GDM1 (cell line): ENCODE measurements at places on chromosomes 6 and 20.

GRCh38 chr6:128238225-128238624 lies 282.2 kb downstream of the PTPRK start:
- DNase-seq, result no peak

GRCh38 chr20:52422574-52423336 lies 231.2 kb upstream of the ZFP64 start:
- no peak for DNase-seq

DNA sequence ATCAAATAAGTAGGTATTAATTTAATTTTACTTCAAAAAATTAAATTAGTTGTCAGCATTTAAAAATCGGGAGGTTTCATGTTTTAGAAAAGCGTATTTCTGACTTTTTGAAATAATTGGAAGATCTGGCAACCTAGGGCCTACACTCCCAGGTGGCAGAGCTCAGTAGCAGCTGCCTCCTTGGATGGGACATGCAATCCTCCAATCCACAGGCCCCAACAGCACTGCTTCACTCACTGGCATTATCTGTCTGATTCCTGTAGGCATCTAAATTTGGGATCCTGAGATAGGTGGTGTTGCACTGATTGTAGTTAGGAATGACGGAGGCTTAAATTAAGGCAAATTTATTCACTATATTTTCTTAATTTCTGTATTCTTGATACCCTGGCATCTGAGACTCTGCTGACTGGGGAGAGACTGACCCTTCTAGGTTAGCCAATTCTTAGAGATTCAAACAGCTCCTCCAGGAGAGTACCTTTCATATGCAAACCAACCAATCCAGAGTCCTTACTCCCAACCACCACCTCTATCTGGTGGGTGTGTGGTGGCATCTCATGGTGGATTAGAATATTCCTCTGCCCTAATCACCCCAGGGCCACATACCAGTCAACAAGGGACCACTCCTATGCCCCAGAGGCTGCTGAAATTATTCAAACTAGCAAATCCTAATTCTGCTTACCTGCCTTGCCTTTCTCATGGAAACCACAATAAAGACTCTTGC lies 146.6 kb upstream of the GLP1R start:
- no peak for DNase-seq

- DNase-seq, result no peak
Observed at GRCh38 chr20:2179233-2179580, 77.6 kb downstream of the STK35 start.

GRCh38 chr6:84273048-84273809 lies 45.8 kb upstream of the CEP162 start:
- DNase-seq, result no peak

DNA sequence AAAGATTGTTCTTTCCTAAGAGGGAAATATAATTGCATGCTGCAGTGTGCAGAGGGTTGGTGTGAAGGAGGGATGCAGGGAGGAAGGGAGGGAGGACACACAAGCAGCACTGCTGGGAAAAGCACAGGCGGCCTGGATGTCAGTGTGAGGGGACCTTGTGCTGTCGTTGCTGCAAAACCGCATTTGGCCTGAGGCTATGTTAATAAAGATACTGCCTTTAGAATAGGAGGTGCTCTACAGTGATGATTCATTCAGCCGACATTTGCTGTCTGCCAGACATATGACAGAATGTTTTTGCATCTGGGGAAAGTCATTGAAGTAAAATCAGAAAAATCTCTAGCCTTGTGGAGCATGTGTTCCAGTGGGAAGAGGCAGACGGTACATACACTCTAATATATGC lies 50.5 kb upstream of the TRIM26 start:
- no peak for DNase-seq

DNA sequence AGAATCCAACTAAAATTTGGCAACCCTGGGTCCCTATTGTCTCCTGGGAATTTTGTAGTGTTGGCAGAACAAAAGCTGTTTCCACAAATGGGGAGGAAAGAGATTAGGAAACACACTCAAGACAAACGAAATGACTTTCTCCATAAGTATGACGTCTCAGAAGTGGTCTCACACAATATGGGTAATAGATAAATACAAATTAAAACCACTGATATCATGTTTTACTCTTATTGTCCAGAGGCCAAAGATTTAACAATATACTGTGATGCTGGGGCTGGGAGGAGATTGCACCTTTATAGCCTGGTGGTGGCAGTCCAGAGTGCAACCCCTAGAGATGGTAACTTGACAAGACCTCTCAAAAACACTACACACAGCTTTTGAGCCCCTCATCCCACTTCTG lies 18.6 kb downstream of the FKBP1A start:
- DNase-seq, result no peak

GRCh38 chr20:49591217-49591865 lies 23.4 kb upstream of the PTGIS start:
- DNase-seq, result no peak

DNA sequence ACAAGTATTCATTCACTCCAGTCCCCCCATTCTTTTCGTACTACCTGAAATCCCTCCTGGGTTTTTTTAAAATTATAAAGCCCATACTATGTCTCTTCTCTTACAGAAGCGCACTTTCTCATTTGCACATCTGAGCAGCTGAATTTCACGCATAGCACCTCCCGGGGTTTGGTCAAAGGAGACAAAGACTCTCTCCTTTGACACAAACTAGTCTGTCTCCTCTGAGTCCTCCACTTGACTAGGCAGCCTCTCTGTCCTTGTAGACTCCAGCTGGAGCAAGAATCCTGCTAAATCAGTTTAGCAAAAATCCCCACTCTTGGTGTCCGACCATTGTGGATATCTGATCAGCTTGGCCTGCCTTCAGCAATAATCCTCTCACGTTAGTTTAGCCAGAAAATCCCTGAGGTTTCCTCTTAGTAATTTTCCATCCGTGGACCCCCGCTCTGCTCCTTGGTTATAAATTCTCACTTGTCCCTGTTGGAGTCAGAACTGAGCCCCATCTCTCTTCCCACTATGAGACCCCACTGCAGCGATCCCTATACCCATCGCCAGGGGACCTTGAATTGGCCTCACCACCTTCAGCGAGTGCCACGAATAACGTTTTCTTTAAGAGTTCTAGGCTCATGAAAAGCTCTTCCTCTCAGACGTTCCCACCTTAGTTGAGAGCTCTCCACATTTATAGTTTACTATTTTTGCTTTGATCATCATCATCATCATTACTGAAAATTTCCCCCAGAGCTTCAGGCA lies 29.0 kb downstream of the PDYN start:
- no peak for DNase-seq

GRCh38 chr6:157312757-157313156 lies 10.6 kb downstream of the TMEM242 start:
- DNase-seq, result no peak

GRCh38 chr6:42012501-42013133 lies 37.7 kb upstream of the TAF8 start:
- DNase-seq, result no peak

DNA sequence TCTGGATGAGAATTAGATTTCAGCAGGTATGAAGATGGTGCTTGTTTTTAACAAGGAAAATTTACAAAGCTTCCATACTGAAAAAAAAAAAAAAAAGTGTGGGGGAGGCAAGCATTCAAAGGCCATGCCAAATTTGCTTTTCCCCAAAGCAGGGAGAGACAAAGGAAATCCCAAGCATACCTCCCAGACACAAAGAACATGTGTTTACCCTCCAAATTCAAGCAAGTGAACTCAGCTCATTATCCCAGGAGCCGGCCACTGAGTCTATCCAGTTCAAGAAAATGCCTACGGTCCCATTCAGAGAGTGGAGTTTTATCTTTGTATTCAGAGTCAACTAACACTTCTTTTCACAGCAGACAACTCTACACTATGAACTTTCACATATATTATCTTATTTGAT lies 102.7 kb upstream of the ID4 start:
- no peak for DNase-seq

DNA sequence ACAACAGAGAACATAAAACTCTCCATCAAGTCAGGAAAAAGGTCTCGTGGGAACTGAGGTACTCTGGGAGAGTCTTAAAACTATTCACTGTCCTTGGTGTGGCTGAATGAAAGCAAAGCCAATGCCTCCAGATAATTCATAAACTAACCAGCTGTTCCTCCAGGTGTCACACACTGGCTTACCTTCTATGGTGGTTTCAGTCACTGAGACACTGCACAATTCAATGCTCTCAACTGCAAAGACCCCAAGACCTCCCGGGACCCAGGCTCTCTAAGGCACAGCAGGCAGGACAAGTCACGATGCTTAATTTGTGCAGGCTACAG lies 100.8 kb downstream of the GMPR start:
- DNase-seq, result no peak

DNA sequence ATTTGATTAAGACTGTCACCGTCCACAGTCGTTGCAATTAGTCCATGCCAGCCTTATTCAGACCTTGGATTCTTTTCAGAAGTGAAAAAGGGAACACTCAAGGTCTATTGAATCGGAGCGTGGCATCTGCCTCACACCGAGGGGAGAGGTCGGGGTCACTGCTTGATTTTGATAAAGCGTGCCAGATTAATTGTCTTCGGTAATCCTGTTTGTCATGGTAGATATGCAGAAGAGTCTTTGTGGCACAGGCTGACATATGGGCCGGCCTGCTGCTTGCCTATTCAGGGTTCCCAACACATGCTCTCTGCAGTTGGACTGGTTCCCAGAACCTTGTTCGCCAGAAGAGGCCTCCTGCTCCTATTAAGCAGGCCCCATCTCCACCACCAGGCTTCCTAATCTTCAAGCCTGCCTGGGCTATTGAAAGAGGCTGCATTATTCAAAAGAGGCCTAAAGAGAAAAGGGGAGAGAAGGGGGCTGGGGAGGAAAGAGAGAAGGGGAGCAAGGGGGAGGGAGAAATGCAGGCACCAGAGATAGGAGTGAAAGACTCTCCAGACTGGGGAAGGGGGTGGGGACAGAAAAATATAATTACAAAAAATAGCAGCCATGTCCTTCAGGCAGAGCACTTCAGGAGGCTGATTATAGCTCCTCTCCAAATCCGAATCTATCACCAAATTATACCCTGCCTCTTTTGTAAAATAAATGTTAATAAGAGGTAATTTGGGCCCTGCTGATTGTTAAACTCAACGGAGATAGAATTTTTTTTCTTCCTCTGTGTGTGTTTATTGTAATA lies 611.3 kb downstream of the HDGFL1 start:
- DNase-seq, result no peak

DNA sequence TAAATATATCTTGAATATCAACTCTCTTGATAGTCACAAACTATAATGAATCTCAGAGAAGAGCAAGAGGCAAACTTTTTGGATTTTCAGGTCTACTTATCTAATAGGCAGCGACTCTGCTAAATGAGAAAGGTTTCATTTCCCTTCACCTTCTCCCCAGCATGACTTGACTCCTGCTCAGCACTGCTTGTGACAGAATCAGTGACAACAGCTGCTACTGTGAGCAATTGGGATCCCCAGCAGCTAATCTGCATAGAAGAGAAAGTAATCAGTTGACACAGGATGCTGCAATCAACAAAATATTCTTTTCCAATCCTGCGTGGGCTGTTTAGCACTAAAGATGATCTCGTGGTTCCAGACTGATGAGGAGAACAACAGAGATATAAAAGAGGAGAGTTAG lies 205.5 kb downstream of the MMUT start:
- no peak for DNase-seq

DNA sequence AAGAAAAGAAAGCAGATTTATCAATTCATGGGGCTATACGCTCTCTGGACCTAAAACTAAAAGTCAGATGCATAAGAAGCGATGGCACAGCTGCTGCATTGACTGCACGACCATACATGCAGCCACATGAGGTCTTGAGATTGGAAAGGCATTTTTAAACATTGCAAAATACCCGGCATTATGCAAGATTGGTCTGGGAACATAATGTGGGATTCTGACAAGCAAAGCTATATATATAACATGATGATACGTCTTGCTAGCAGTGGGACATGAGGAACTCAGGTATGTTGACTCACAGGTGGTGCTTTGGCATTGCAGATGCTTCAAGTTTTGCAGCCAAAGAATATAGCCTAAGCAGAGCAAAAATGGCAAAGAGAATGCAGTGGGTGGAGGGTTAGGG lies 55.1 kb downstream of the SAMD3 start:
- DNase-seq, result no peak

DNA sequence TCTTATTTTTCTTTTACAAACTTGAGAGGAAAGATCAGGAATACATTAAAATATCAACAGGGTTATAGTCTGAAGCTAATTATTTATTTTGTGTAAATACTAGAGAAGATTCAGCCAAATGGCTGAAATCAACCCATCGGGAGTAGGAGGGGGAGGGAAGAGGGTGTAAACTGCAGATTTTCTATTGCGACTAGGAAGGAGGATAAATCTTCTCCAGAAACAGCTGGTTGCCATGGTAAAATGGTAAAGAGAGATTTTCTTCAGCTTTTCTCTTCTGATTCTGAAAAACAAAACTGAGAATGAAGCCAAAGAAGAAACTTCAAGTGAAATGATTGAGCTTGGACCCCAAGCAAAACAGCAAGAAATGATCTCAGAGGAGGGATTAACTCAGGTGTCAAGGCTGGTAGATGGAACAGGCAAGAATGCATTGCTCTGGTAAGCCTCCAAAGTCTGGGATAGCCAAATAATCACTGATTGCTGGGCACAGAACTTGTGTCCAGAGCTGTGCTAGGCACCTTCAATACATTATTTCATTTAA lies 193.5 kb upstream of the SPTLC3 start:
- DNase-seq, result no peak

DNA sequence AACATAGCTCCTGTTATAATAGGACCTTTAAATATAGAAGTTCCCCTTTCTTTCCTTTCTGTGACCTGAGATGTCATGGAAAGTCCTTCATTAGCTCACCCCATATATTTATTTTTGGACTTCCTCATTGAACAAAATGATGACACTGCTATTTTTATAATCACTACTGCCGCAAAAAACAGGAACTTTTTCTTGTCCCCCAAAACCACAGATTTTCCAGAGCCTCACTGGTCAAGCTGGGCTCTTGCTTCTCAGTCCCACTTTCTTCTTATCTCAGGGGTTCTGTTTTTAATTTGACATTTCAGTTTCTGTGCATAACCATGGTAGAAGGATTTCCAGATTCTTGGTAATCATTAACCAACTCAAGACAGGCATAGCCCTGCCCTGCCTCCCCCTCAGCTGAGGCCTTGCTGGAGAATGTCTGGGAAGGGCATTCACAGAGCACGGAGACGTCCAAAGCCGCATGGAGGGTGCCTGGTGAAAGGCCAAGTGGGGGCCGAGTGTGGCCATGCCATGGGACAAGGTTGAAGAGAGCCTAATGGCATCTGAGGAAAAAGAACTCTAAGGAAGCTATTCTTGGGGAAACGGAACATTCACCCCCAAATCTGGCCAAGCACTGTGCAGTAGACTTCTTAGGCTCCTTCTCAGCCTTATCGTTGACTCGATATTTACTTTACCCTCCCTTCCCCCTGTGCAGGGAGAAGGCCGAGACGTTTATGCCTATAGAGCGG lies 73.7 kb downstream of the EDN1 start:
- DNase-seq, result no peak

- no peak for DNase-seq
Observed at GRCh38 chr6:72290620-72291019, 331.2 kb upstream of the KCNQ5 start.

- DNase-seq, result peak; percentile 79
Observed at GRCh38 chr6:33208091-33208967, at the start of gene RING1. Gene RING1, plus strand, starts transcription at chr6:33208500. Its CDS starts 323 bp downstream, at chr6:33208823.
